ENCODE measurements at places on chromosomes 7 and 10.

- DNase-seq = no peak
Measured at GRCh38 chr10:6838118-6838517, 258.0 kb upstream of the PRKCQ start.

- no peak for DNase-seq
Measured at GRCh38 chr7:48154792-48155413, 16.4 kb upstream of the ABCA13 start.

DNA sequence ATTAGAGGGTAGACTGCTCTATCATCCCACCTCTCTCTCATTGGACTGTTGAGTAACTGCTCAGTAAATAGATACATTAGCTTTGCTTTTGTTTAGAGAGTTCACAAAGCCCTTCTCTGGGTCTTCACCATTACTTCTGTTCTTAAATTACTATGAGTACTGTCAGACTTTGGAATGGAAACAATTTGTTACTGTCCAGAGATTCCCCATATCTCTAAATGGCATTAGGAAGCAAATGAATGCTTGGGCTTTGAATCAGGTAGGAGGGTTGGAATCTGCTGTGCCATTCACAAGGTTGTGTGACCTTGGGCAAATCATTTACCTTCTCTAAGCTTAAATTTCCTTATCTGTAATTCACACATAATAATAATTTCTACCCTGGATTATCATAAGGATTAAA is 541.0 kb upstream of the FZD8 start:
- DNase-seq = no peak

DNA sequence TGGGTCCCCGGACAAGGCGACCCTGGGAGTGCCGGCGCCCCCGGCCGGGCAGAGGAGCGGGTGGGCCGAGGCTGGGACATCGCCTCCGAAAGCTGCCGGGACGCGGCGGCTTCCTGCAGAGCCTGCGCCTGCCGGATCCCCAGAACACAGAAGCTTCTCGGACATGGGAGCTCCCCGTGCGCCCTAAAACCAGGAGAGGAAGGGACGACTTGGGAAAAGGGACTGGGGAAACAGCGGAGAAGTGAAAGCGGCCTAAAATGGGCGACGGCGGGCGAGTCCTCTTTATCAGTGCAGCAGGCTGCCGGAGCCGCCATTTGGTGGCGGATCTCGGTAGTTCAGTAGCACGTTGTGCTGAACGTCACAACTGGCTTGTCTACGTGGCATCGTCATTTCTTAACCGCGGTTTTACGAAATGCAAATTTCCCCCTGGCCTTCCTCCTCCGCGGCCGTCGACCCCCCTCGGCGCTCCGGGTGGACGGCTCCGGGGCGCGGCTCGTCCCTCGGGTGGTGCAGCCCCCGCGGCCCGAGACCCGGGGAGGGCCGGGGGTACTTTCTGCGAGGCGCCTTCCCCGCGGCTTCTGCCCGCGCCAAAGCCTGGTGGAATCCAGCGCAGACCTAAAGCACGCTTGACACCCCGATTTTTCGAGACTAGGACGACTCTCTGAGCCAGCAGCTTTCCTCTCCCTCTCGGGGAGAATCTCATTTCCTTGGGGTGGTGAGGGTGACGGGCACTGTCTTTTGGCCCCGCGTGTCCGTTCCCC is 9.9 kb upstream of the SPAG6 start:
- peak; percentile 51 for DNase-seq

GRCh38 chr7:103538964-103539709 is 93.1 kb upstream of the SLC26A5 start:
- no peak for DNase-seq

- DNase-seq = no peak
Measured at GRCh38 chr10:132463333-132464255, 66.6 kb downstream of the PWWP2B start.

- no peak for DNase-seq
Measured at GRCh38 chr10:103044942-103045489, 126.9 kb downstream of the CNNM2 start.

DNA sequence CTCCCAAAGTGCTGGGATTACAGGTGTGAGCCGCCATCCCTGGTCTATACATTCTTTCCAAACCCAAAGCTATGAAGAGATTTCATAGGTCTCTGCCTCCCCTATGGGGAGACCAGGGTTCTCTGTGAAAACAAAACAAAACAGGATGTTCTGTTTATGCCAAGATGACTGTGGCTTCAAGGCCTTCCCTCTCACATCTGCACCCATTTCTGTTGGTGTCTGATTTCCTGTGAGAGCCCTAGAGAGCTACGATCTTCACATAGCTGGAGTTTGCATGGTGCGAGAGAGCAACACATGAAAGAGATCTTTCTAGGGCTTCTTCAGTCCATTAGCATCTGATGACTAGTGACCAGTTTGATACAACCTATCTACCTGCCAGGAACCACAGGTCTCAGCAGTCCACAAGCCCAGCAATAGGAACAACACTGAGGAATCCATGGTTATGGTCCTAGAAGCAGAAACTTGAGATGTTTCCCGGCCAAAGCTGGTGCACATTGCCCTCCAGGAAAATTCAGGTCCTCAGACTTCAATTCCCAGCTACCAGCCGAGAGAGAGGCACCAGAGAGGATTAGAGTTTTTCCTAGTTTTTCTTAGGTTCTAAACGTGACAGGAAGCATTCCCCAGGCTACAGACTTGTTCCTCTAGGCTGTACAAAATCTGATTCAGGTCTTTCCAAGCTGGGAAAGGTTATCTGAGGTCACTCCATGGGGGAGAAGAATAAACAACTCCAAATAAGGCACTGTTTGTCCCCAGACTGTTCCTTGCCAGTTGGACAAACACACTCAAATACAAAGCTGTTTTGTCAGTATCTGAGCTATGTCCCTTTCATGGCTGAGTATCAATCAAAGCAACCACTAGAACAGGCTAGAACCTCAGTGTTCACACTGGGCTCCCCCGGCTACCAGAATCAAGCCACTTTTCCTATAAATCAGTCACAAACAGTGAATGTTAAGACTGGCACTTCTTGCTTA is 259.7 kb downstream of the CALN1 start:
- DNase-seq = no peak

GRCh38 chr10:56624082-56624481 is 263.0 kb upstream of the ZWINT start:
- DNase-seq = no peak

DNA sequence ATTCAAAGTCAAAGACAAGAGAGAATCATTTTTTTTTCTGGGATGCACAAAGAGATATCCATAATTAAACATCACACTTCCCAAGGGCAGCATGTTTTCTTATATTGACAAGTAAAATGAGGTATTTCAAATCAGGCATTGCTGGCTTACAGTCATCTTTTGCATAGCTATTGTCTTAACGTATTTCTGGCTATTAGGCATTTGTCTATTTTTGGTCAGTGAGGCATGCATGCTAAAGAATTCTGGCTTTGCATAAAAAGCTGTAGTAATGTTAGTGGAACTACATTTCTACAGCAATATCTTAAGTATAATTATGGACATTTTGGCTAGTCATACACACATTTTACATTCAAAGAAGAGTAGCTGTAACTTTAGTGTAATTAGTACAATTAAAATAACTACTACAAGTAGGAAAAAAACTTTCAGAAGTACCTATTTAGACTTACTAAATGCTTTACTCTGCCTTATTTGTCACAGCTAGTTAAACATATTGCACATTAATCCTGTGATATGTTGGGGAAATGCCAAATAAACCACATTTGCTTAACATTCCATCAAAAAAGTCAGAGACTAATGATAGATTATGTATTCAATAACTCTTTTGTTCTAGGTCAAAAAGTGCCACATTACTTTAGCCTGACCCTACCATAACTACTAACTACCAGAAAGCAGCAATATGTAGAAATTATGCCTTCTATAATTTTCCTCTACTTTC is 76.4 kb downstream of the RELN start:
- no peak for DNase-seq

DNA sequence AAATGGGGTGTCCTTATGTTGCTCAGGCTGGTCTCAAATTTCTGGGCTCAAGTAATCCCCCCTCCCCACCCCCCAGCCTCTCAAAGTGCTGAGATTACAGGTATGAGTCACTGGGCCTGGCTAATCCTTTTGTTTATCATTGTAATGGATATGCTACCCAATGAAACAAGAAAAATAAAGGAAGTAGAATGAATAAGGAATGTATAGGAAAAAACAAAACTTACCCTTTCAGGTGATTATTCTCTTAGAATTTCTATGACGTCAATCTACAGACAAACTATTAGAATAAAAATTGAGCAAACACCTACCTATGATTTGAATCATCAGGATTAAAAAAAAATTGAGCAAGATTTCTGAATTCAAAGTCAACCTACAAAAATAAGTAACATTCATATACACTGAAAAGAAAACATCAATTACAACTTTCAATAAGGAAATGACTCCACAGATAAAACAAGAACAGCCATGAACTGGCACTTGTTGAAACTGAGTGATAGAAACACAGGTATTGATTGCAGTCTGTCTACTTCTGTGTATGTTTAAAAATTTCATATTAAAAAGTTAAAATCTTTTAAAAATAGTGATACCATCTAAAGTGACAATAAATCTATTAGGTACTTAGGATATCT is 12.2 kb downstream of the ADAM12 start:
- no peak for DNase-seq

DNA sequence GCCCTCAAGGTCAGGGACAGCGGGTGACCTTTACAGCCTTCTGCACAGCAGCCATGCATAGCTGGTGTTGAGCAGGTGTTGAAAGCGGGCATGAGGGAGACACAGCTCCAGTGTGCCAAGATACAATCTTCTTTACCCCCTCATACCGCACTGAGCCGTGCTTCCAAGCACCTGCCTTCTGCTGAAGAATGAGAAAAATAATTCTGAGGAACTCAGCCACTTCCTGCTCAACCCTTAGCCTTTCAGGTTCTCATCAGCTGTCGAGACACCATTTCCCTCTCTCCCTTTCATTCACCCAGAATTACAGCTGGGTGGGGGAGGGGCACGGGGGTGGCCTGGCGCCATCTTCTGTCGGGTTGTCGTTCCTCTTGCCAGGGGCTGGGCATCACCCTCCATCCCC is 58.6 kb downstream of the COL13A1 start:
- no peak for DNase-seq

- DNase-seq = no peak
Measured at GRCh38 chr10:7956508-7956907, 98.0 kb upstream of the GATA3 start.

- no peak for DNase-seq
Measured at GRCh38 chr10:94428766-94429707, 26.7 kb downstream of the TBC1D12 start.

DNA sequence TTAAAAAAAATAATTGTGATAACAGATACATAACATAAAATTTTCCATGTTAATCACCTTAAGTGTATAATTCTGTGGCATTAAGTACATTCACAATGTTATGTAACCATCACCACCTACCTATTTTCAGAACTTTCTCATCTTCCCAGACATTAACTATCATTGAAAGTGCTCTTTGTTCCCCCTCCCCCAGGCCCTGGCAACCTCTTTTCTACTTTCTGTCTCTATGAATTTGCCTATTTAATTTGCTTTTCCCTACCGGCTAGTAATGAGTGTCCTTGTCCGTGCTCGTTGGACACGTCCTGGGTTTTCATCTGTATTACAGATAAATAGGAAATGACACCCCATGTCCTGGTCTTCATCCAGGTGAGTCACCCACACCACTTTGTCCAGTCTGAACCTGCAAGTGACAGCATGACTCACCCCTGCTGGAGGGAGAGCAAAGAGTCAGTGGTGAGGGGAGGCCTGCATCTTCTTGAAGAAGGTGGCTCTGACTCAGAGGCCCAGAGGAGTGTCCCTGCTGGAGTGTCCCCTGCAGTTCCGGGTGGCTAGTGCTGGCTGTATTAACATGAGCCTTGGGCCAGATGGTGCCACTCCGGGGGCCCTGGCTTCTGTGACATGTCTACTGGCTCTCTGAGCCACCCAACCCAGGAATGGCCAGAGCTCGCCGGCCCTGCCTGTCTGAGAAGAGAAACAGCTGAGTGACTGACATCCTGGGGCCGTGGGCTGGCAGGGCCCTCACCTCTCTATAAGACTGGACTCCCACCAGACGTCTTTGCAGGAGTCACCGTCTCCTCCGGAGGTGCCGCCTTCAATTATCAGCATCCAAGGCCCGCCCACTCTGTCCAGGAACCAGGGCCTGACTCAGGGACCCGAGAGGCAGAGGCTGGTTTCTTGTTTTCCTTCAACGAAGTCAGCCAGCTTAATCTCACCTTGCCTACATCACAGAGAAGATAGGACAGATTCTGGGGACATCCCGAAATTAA is 503.2 kb upstream of the MKI67 start:
- DNase-seq = no peak

- DNase-seq = no peak
Measured at GRCh38 chr10:4353964-4354363, 472.0 kb upstream of the AKR1E2 start.

DNA sequence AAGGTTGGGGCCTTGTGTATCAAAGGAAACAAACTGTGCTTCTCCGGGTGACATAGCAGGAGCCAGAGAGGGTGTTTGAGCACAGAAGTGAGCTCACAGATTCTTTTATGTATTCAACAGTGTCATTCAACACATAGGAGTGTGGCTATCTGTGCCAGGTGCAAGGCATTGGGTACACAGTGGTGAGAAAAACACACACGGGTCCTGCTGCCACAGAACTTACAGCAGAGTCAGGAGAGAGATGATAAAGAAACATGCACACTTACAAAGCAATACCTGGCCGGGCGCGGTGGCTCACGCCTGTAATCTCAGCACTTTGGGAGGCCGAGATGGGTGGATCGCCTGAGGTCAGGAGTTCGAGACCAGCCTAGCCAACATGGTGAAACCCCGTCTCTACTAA is 16.3 kb upstream of the ECHDC3 start:
- no peak for DNase-seq

GRCh38 chr7:151886783-151887182 is 9.9 kb upstream of the PRKAG2 start:
- DNase-seq = no peak

DNA sequence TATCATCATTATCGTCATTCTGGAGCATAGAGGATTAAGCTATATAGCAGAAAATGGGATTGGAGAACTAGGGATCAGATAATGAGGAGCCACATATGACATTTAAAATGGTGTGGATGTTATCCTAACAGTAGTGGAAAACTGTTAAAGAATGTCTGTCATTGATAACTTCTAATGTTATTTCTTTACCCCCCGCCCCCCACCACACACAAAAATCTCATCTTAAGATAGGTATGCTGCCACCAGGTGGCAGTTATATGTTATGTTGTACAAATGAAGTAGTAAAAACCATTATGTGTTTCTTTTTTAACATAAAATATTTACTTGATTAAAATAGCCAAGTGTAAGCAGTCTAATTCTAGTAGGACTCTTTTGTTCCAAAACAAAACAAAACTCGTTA is 13.0 kb downstream of the AKAP9 start:
- no peak for DNase-seq

GRCh38 chr7:45703373-45703821 is 129.2 kb downstream of the ADCY1 start:
- no peak for DNase-seq

All from GM12892 (cell line).